ENCODE measurements at places on chromosomes 2 and 18.

DNA sequence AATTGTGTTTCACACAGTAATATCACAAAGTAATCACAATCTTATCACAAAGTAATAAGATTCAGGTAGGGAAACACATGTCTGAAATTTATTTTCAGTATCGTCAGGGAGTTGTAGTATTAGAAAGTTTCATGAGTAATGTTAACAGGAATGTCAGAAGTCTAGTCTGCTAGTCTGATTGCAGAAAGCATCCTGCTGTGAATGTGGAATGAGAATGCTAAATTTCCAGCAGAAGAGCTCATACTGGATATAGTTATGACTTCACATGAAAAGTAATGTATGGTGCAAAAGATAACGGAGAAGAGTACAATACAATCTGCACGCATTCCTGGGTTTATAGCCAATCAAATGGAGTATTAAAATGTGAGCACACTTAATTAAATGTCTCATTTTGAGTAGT lies 494.7 kb upstream of the SETBP1 start:
- DNase-seq, result no peak

GRCh38 chr18:11119550-11119949 lies 29.8 kb downstream of the PIEZO2 start:
- DNase-seq, result no peak

DNA sequence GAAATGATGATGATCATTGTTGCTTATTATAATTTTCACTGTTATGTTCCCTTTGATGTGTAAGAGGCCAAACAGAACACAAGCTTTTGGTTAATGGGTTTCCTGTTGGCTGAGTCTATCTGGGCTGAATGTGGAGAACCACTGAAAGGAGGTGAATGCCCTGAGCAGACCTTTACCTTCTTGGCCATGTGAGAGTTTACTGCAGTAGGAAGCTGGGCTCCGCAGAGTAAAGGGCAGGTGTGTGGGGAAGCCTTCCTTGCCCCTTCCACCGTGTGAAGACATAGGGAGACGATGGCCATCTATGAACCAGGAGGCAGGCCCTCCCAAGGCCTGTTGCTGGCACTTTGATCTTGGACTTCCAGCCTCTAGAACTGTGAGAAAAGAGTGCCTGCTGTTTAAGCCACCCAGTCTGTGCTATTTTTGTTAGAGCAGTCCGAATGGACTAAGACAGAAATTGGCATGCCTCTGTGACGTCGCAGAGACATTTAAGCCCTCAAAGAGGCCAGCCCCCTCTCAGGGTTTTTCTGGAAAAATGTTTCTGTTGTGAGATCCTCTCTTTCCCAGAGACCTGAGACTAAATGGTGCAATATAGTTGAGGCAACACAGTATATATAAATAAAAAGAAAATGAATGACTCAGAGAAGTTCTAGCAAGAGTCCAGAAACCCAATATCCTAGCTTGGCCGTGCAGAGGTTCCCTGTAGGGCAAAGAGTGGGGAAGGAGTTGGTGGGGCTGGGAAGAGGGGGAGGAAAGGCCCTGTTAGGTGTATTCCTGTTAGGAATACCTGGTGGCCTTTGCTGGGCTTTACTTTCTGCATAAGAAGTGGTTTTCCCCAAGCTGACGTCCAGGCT lies 121.9 kb upstream of the LGALSL start:
- no peak for DNase-seq

DNA sequence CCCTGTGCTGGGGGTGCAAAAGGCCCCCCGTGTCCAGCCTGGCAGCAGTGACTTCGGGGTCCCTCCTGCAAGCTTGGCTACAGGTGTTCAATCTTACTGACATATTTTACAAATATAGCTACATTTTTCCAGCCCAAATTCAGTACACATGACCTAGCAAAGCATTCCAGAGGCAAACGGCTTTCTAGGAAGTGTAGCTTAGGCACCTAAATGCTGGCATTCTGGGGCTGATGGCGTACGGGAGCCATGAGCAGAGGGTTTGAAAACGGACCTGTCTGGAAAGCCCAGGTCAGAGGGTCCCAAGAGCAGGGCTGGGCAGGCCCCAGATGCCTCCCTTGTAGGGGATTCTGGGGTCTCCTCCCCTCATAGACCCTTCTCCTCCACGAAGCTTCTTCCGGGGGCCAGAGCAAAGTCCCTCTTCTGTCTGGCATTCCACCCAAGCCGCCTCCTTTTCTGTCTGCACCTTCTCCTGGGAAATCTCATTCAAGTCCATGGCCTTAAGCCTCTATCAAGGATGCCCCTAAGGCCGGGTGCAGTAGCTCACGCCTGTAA lies 63.3 kb upstream of the ASAP2 start:
- no peak for DNase-seq

DNA sequence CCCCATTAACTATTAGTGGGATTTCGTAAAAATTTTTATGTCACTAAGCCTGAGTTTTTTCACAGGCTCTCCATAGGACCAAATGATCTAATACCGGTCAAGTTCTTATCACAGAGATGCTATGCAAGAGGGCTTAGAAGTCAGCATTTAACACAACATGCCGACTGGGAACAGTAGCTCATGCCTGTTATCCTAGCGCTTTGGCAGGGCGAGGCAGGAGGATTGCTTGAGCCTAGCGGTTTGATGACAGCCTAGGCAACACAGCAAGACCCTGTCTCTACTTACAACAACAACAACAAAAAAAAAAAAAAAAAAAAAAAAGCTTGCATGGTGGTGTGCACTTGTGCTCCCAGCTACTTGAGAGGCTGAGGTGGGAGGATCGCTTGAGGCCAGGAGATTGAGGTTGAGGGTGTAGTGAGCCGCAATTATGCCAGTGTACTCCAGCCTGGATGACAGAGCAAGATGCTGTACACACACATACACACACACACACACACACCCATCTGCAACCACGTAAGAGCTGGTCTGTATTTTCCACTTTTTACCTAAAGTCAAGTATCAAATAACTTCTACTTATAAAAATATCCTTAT lies 67.6 kb upstream of the FAM124B start:
- DNase-seq, result no peak

DNA sequence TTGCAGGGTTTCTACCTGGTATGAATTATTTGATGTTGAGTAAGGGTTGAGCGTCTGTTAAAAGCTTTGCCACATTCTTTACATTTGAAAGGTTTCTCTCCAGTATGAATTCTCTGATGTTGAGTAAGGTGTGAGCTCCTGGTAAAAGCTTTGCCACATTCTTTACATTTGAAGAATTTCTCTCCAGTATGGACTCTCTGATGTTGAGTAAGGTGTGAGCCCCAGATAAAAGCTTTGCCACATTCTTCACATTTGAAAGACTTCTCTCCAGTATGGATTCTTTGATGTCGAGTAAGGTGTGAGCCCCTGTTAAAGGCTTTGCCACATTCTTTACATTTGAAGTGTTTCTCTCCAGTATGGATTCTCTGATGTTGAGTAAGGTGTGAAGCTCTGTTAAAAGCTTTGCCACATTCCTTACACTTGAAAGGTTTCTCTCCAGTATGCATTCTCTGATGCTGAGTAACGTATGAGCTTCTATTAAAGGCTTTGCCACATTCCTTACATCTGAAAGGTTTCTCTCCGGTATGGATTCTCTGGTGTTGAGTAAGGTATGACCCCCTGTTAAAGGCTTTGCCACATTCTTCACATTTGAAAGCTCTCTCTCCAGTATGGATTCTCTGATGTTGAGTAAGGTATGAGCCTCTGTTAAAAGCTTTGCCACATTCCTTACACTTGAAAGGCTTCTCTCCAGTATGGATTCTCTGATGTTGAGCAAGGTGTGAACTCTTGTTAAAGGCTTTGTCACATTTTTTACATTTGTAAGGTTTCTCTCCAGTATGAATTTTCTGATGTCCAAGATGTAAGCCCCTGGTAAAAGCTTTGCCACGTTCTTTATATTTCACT lies 27.1 kb downstream of the ZNF519 start:
- no peak for DNase-seq

- no peak for DNase-seq
Measured at GRCh38 chr2:100887713-100888495, 68.0 kb downstream of the NPAS2 start.

- no peak for DNase-seq
Measured at GRCh38 chr2:217795067-217795466, 207.7 kb downstream of the TNS1 start.

- DNase-seq, result no peak
Measured at GRCh38 chr2:55914786-55915185, 8.8 kb downstream of the EFEMP1 start.

- no peak for DNase-seq
Measured at GRCh38 chr18:59764281-59764680, 67.1 kb upstream of the CCBE1 start.

DNA sequence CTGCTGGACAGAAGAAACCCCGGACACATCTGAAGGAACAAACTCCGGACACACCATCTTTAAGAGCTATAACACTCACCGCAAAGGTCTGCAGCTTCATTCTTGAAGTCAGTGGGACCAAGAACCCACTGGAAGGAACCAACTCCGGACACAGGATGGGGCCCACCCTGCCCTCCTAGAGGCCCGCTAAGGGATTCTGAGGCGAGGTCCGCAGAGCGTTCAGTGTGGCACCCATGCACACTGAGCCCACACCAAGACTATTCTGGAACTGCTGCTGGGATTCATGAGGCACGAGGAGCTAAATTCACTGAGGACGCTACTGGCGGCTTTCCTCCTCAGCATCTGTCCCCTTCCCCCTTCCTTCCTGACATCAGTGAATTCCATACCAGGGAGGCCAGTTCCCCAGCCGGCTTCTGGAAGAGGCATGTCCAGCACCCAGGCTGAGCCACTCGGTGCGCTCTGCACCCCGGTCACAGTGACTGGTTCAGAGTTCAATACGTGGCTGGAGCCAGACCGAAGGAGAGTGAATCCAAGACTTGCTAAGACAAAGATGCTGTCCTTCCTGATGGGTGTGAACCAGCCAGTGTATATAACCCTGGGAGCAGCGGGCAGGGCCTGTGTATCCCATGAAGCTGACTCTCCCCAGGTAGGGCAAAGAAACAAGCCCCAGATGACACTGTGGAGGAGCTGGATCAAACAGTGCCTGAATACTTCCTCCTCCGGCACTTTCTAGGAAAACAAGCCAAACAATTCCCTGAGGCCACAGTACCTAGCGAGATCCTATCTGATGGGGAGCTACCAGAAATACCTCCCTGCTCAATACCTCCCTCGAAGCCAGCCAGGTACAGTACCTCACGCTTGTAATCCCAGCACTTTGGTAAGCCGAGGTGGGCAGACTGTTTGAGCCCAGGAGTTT lies 11.1 kb downstream of the HDAC4 start:
- no peak for DNase-seq

- DNase-seq, result no peak
Measured at GRCh38 chr18:7023063-7023580, 94.5 kb downstream of the LAMA1 start.

GRCh38 chr2:170505631-170506275 lies 209.4 kb upstream of the SP5 start:
- no peak for DNase-seq

- DNase-seq, result no peak
Measured at GRCh38 chr2:233094614-233095013, 34.5 kb downstream of the INPP5D start.

- DNase-seq, result no peak
Measured at GRCh38 chr2:70371753-70372152, 69.9 kb upstream of the FAM136A start.

GRCh38 chr2:121152861-121153260 lies 132.1 kb downstream of the TFCP2L1 start:
- no peak for DNase-seq

- no peak for DNase-seq
Measured at GRCh38 chr2:161766334-161766733, 142.1 kb downstream of the SLC4A10 start.

DNA sequence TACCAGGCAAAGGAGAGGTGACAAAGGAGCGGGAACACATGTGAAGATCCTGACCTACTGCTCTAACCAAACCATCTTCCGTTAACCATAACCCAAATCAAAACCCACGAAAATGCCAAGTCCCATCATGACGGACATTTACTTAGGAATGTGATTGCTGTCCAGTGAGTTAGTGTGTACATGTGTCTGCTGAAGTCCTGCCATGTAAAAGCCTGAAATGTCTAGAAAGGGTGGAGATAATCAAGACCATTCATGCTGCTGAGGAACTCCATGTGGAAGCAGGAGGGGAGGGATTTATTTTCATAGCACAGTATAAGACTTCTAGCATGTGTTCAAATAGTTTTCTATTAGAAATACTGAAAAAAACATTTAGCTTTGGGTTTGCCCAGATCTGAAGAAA lies 137.0 kb upstream of the BOD1L2 start:
- no peak for DNase-seq
